ENCODE measurements at places on chromosomes 12 and 14.

GRCh38 chr12:94150240-94151121, 2.1 kb downstream of the PLXNC1 start:
- DNase-seq, result peak; percentile 71

- no peak for DNase-seq
Measured at GRCh38 chr14:68690089-68690958, 102.5 kb downstream of the ZFP36L1 start.

DNA sequence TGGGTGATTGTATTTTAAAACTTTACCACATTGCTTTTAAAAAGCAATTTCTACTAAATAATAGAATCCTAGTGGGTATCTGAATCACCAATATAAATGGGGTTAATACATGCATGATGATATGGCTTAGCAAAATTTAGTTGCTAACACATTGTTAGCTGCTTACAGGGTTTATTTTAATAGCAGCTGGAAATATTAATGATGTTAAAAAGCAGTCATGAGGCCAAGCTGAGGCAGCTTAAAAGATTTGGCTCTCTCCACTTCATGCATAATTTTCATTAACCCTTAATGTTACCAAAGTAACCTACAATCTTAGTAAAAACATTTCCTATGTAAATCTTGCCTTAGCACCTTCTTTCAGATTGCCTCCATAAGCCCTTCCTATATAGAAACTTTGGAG, 49.2 kb upstream of the CNOT2 start:
- no peak for DNase-seq

- no peak for DNase-seq
Measured at GRCh38 chr12:4214877-4215228, 58.7 kb upstream of the CCND2 start.

GRCh38 chr12:26297396-26298070, 102.2 kb downstream of the SSPN start:
- no peak for DNase-seq

- no peak for DNase-seq
Measured at GRCh38 chr12:2460051-2460670, 334.6 kb upstream of the FKBP4 start.

- no peak for DNase-seq
Measured at GRCh38 chr14:56795284-56795622, 15.0 kb downstream of the OTX2 start.

DNA sequence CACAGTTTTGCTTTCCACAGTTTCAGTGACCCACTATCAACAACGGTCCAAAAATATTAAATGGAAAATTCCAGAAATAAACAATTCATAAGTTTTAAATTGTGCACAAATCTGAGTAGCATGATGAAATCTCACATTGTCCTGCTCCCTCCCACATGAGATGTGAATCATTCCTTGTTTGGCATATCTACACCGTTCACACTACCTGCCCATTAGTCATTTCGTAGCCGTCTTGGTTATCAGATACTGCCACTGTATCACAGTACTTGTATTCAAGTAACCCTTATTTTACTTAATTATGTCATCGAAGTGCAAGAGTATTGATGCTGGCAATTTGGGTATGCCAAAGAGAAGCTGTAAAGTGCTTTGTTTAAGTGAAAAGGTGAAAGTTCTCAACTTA, 145.3 kb downstream of the SLC5A8 start:
- DNase-seq, result no peak

DNA sequence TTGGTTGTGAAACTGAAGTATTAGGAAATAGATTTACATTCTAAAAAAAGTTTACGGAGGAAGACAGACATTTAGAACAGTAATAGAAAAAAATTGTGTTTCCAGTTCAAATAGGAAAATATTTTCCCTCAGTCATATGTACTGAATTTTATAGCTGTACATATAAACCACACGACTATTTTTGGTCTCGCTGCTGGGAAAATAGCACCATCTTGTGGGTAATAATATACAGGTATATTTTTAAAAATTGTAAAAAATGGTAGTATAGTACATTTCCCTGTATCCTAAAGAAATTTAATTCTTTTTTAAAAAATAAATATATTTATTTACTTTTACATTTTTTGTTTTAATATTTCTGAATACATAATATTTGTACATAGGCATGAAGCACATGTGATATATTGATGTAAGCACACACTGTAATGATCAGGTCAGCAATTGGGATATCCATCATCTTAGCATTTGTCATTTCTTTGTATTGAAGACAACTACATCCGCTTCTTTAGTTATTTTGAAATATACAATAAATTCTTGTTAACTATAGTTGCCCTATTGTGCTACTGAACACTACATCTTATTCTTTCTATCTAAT, 168.6 kb downstream of the ALX1 start:
- DNase-seq, result no peak

GRCh38 chr12:50572287-50572686, 67.5 kb downstream of the DIP2B start:
- no peak for DNase-seq
